SJCRH30 (cell line): ENCODE measurements at places on chromosomes 11 and 22. TPM values are rescaled to one million over a fixed set of nuclear protein-coding genes. Genes with fewer than 3 reads are reported as not detected.

Gene CRYBB2
- total RNA-seq: 0.24 and 0.30 TPM in 2 replicates

Gene OR56B1
- total RNA-seq: not detected in 2 replicates

Gene GDPD4
- not detected in 2 replicates for total RNA-seq

Gene CXCR5
- not detected in 2 replicates for total RNA-seq

DNA sequence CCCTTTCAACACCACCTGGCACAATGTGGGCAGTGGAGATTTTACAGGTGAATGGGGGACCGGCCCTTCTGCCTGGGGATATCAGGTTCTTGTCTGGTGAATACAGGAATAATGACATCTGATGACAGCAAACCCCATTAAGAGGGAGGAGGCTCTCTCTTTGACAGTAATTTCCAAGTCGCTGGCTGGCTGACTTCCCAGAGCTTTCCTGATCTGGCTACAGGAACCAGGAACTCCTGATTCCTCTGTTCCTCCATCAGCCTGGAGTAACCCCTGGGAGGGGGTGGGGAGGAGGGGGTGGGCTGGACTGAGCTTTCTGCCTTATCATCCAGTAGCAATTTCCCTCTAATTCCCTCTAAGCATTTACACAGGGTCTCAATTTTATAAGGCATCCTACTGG lies 3.7 kb upstream of the MIEF1 start:
- DNase-seq: no peak
- H3K4me1 ChIP-seq: peaks cover 8% of the 10 kb centered on the region; the same call in 1 of the 2 replicates
- H3K4me3 ChIP-seq: no peak overlapping the region
- H3K27ac ChIP-seq: no peak overlapping the region

DNA sequence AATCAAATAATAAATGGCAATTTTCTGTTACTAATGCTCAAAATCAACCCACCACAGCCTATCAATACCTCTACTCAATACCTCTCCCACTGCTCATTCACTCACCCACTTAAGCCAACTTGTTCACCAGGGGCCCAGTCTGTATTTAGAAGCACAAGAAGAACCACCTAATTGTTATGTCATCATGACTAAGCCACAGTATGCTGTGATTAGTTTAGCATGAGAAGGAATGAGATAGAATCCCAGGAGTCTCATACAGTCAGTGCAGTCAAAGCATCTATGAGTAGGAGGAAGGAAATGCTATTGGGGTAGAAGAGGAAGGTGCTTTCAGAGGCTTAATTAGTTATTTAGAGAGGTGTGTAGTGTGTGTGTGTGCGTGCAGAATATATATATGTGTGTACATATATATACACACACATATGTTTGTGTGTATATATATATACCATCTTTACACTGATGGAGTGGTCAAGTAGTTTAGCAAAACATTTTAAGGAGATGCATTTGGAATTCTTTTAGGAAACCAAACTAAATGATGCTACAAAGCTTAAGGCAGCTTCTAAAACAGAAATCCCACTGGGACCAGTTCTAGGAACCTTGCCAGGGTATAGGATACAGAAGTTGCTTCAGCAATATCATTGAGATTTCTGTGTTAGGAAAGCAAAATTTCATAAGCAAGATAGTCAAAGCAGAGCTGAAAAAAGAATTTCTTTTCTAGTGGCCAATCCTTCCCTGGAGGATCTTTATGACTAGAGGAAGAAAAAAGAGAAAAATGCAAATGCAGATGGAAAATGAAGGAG lies 27.5 kb downstream of the KCNA4 start:
- no peak overlapping the region for H3K27ac ChIP-seq
- no peaks in the 10 kb centered on the region for H3K36me3 ChIP-seq
- DNase-seq: no peak
- H3K4me3 ChIP-seq: no peak overlapping the region

GRCh38 chr11:132874638-132875037 lies 657.7 kb downstream of the OPCML start:
- H3K4me1 ChIP-seq: no peaks in the 10 kb centered on the region
- H3K36me3 ChIP-seq: no peaks in the 10 kb centered on the region
- no peak for DNase-seq
- no peak overlapping the region for H3K27ac ChIP-seq

GRCh38 chr22:29750559-29751538 lies 16.0 kb downstream of the ZMAT5 start:
- no peaks in the 10 kb centered on the region for H3K36me3 ChIP-seq
- no peak for DNase-seq
- no peaks in the 10 kb centered on the region for H3K27me3 ChIP-seq
- H3K4me1 ChIP-seq: no peaks in the 10 kb centered on the region
- no peak overlapping the region for H3K4me3 ChIP-seq

GRCh38 chr22:39177456-39177775 lies 24.9 kb upstream of the CBX7 start:
- H3K4me3 ChIP-seq: no peak overlapping the region
- H3K27ac ChIP-seq: no peak overlapping the region; the same call in 1 of the 2 replicates
- no peaks in the 10 kb centered on the region for H3K36me3 ChIP-seq
- DNase-seq: no peak

DNA sequence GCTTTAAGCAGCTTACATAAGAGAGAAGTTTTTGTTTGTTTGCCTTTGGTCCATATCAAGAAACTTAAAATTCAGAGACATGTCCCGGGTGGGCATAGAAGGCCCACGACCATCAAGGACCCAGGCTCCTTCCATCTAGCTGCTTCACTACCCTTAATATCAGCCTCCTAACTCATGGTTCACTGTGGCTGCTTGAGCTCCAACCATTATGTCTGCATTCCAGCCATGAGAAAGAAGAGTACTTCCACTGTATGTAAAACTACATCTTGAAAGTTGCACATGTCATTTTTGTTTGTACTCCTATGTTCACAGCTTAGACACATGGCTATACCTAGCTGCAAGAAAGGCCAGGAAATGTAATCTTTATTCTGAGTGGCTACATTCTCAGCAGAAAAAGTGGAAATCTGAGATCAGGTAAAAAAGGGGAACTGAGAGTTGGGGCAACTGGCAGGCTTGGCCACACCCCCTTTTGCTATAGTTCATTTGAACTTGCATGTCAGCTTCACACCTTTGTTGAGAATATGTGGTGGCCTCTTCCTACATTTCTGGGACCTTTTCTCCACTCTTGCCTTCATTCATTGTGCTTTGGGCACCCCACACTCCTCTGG lies 81.3 kb upstream of the TP53I11 start:
- H3K4me3 ChIP-seq: no peak overlapping the region
- DNase-seq: no peak
- no peaks in the 10 kb centered on the region for H3K4me1 ChIP-seq
- H3K27ac ChIP-seq: no peak overlapping the region
- H3K36me3 ChIP-seq: no peaks in the 10 kb centered on the region
